H54 (cell line): ENCODE measurements at places on chromosomes 2 and 18.

DNA sequence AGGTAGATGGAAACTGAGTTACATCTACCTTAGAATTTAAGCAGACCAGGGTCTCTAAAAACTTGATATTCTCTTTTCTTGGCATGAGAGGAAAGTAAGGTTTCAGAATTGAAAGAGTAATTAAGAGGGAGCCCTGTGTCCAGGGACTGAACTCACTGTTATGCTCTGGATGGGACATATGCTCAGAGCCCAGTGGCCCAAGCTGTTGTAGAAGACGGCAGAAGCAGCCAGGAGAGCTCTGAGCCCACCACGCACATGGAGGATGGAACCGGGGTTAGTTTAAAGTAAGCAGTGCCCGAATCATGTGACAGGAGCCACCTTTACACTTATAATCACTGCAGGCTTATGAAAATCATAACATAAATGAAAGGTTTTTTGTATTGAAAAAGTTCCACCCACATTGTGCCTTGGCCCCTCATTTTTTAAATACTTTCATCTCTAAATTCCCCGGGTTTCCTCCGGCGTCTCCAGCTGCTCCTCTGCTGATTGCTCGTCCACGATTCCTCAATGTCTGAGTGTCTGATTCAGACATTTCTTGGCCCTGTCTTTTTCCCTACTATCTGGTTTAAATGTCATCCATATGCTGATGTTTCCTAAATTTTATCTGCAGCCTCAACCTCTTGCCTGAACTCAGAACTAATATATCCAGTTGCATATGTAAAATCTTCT is 36.1 kb upstream of the SPTBN1 start:
- no peak for DNase-seq

GRCh38 chr2:84526562-84526961 is 10.3 kb downstream of the DNAH6 start:
- no peak for DNase-seq

- DNase-seq = peak; percentile 41
Measured at GRCh38 chr2:10901160-10901939, 10.4 kb upstream of the KCNF1 start.

GRCh38 chr2:44767691-44768090 is 173.8 kb upstream of the SIX3 start:
- no peak for DNase-seq

GRCh38 chr2:47002480-47003381 is 87.1 kb upstream of the MCFD2 start:
- DNase-seq = no peak

DNA sequence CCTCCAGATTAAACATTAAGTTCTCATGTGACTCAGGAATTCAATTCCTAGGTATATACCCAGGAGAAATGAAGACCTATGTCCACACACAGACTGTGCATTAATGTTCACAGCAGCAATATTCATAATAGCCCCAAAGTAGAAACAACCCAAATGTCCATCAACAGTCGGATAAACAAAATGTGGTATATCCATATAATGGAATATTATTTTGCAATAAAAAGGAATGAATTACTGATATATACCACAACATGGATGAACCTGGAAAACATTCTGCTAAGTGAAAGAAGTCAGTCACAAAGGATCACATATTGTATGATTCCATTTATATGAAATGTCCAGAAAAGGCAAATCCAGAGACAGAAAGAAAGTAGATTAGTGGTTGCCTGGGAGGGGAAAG is 20.5 kb downstream of the PELI1 start:
- DNase-seq = no peak

GRCh38 chr2:168255866-168256265 is 8.5 kb upstream of the STK39 start:
- no peak for DNase-seq

DNA sequence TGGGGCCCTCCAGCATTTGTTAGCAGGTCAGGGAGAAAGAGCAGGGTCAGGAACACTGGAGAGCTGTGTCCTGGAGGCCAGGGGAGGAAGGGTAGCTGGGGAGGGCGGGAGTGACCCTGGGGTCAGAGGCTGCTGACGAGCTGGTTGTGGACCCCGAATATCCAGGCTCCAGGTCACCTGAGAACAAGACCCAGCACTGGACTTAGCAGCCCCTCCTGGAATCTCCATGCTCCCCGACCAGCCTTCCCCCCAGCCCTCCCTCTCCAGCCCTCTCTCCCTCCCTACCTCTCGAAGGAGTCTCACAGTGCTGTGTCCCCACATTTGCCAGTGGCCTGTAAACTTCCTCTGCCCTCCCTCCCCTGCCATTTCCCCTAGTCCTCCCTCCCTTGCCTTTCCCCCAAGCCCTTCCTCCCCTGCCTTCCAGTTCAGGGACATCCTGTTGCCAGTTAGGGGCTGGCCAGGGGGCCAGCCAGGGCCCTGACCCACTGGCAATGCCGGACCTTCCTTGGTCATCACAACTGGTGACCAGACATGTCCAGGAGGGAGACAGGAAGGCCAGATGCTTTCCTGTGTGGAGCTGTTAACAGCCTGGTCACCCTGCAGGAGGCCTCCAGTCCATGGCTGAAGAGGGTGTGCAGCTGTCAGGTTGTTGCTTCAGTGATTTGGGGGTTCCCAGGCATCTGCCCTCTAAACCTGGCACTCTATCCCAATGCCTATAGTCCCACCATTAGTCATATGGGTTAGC is 50.0 kb upstream of the FAHD2A start:
- DNase-seq = no peak

DNA sequence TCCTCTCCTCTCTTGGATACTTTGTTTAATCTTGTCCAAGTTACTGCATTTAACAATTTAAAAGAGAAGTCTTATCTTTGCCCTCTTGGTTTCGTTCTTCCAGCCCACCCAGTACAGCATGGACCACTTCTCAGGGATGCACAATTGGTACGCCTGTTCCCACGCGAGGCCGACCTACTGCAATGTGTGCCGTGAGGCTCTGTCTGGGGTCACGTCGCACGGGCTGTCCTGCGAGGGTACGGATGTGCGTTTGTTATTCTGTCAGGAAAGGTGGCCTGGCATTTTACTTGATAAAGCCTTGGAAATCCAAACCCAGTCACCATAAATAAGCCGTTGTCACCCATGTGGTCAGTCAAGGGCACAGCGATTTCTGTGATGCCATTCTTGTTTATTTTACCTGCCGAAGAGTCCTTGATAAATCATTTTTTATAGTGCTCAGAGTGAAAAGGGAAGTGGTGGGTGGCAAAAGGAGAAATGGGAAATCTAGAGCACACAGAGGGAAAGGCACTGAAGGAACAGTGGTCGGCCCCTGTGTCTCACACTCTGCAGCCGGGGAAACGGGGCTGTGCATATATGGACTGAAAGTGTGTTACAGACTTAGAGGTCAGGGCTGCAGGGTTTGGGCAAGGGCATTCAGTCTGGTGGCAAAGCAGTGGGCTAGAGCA is 80.5 kb downstream of the DGKD start:
- no peak for DNase-seq

DNA sequence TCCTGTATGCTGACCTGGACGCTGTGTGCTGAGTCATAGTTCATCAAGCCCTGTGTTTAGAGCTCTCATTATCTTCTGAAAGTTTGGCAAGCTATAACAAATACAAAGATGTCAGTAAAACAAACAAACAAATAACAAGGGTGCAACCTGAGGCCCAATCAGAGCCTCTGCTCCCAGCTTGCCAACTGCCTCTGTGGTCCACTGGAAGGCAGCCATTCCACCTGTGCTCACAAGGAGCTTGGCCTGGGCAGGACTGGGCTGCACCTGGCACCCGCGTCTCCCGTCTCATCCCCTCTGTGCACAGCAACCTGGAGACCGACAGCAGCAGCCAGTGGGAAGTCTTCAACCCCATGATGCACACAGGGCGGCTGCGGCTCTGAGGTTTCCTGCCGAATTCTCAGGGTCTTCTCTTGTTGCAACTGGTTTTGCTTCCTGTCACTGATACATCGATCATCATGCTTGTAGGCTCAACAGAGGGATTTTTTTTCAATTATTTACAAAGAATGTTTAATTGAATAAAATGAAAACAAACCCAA is 97.8 kb downstream of the TMEM18 start:
- no peak for DNase-seq

- DNase-seq = peak; percentile 42
Measured at GRCh38 chr18:8707556-8708300, 2.4 kb downstream of the MTCL1 start.

- no peak for DNase-seq
Measured at GRCh38 chr2:19776941-19777514, 124.8 kb downstream of the TTC32 start.

DNA sequence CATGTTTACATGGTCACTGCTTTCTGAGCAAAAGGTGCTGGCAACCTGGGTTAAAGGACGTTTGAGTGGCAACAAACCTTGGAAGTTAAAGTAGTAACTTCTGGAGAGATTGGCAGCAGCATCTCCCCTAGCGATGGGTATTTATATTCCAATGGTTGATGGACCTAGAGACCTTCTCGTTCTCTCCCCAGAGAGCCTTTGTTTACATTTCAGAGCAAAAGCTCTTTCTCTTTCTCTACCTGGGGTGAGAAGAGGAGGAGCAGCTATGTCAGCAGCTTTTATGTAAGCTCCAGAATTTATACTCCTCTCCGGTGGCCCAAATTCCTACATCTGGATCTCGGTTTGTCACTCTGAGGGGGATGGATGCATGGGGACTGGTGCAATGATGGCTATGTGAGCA is 213.7 kb upstream of the ARL4C start:
- no peak for DNase-seq

DNA sequence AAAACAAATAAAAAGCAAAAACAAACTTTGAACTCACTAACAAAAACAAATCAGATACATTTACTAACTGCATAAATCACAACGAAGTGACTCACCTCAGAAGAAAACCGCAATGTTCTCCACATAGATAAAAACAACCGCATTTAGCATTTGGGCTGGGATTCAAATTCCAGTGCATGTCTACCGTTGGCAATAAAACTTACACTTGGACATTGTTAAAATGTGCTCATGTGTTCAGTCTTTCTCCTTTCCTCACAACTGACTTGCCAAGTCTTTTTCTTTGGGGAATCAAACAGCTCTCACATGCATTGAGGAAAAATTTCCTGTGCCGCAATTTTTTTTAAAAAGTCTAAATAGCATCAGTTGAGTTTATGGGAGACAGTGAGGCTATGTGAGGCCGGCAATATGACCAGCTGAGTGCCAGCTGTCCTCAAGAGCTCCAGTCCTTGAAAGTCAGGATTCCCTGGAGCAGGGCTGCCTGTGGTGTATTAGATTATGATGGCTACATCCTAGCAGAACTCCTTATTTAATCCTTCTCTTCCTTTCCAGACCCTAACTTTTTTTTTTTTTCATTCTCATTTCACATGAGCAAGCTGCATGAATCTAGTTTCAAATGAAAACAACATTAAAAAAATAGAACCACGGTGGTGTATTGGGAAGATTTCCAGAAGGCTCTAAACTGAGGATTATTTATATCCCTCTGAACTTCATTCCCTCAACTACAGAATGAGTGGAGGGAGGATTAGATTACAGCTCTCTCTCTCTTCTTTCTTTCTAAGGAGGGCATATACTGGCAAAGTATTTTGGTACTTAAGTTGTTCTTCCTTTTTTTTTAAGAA is 70.2 kb upstream of the MEIS1 start:
- DNase-seq = no peak

DNA sequence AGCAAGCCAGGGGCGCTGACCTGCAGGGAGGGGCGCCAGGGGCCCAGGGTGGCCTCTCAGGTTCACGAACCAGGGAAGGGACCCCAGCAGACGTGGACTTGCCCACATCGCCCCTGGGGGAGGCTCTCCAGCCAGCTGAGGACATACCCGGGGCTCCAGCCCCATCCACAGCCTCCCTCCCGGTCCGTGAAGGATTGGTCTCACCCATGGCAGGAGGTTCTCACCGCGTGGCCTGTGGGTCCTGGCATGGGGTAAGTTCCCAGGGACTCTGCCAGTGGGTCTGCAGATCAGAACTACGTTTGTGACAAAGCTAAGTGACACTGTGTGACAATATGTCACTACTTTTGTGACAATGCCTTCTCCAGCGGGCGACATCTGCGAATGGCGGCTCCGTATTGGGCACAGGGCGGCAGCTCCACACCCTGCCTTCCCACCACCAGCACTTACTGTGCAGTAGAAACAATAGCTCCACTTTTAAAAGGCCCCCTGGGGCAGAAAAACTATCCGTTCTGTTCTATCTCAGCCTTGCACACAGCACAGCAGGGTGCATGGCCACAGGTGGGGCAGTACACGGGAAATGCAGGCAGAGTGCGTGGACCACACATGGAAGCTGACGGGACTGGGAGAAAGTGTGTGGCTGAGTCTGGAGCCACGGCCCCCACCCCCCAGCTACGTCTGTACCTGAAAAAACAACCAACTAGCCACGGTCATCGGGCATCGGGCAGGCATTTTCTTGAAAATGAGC is 65.2 kb upstream of the CTDP1 start:
- DNase-seq = no peak

DNA sequence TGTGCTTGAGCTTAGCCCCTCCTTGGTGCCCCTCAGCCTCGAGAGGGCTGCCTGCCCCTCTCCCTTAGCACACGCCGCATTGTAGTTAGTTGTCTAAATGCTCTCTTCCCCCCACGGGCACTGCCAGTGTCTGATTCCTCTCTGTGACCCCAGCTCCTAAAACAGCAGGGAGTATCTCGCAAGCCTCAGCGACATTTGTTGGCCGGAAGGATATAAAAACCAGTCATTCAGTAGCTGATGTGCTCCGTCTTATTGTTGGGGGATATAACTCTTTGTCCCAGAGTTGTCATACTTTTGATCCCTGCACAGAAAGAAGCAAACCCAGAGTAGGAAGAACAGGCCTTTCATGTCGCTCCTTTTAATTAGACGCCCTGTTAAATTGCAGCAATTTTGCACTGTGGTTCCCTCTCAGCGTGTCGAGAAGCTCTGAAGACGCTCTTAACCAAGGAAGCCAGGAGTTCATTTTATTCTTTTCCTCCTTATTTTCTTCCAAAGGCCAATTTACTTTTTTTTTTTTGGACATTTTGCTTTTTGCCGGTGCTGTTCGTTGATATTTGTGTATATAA is 201.8 kb downstream of the KLHL29 start:
- no peak for DNase-seq

DNA sequence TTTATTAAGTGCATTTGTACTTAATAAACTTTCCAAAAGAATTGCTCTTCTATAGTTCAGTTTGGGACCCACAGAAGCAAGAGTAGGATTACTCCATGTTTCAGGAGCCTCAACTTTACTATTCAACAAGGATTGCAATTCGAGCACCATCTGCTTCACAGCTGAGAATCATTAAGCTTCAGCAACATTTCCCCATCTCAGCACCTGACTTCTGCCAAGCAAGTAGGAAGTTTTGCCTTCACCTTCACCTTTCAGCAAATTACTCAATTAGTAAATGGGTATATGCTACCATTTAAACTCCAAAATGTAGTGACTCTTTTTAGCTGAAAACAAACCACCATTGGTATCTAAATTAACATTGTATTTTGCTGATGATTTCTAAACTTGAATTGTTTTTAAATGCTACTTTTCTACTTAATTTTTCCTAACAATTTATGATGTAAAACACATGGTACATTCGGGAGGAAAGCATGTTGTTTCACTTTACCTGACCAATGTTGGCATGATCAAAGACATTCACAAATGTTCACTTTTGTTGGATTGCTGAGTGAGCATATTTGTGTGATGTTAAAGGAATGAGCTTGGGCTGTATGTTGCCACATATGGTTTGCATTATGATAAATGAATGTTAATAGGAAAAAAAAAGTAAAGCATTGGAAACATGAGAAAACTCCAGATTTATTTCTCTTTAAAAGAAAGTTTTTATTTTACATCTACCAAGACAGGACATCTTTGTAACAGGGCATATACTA is 159.2 kb downstream of the GULP1 start:
- DNase-seq = no peak
